Foreskin fibroblast (primary cell): ENCODE measurements at places on chromosomes 16 and 17.

DNA sequence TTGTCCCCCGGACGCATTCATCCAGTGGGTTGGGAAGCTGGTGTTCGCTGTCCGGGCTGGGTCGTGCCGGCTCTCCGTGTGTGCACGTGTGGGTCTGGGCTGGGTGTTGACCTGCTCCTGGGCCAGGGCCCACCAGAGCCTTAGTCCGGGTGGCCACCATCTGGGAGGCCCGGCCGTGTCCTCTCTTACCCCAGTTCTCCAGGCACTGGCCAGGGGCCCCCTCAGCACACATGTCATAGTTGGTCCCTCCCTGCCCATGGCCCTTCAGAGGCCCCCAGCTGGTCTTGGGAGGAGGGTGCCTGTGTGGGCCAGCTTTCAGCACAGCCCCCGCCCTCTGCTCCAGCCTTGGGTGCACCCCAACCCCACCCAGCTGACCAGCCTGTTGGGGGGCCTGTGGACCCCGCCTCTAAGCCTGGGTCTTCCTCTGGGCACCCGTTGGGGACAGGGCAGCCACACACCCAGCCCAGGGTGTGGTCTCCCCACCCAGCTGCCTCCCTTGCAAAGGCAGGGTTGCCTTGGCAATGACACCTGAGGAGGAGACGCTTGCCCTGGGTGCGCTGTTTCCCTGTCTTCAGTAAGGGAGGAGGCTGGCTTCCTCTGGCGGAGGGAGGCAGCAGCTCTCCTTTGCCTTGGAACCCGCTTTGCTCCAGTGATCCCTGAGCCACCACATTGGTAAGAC, 77.4 kb downstream of the JPH3 start:
- DNase-seq: no peak

DNA sequence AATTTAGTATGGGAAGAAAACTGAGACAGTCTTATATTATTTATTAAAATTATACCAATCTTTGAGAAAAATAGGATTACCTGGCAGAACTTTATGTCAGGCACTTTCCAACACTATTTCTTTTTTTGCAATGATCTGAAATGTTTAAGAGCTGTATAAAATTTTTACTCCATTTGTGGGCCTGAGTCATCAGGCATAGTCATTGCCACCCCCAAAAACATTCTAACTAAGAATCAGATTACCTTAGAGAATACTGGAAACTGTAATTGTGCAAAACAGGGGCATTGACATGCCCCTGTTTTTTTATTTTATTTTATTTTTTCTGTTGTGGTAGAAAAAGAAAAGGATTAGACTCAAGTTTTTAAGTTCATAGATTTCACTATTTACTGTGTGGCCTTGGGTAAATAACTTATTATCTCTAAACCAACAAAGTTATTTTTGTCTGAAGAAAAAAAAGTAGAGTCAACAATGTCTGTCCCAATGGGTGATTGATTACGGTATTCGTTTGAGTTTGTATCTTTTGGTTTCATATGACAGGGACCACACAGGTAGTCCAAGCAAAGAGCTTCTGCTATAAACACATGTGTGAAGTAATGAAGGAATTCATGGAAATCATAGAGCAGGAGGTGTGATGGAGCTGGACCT, 24.6 kb downstream of the VAT1L start:
- no peak for DNase-seq

DNA sequence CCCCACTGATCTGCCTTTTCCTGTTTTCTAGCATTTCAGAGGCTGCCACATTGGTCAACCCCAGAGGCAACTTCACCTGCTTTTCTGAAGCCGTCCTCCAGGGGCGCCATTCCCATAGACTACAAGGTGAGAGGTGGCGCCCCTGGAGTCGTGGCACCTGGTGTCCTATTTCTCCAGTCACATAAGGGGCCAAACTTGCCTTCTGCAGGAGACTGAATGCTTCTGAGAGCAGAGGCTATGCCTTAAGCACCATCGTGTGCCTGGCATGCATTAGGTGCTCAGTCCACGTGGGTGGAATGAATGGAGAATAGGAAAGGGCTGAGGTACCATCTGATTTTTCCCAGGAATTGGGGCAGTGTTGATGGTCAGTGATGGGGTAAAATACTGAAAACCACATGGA, 164.8 kb downstream of the HAPSTR1 start:
- no peak for DNase-seq

GRCh38 chr16:69535123-69536050, 30.4 kb upstream of the NFAT5 start:
- peak; percentile 74 for DNase-seq

DNA sequence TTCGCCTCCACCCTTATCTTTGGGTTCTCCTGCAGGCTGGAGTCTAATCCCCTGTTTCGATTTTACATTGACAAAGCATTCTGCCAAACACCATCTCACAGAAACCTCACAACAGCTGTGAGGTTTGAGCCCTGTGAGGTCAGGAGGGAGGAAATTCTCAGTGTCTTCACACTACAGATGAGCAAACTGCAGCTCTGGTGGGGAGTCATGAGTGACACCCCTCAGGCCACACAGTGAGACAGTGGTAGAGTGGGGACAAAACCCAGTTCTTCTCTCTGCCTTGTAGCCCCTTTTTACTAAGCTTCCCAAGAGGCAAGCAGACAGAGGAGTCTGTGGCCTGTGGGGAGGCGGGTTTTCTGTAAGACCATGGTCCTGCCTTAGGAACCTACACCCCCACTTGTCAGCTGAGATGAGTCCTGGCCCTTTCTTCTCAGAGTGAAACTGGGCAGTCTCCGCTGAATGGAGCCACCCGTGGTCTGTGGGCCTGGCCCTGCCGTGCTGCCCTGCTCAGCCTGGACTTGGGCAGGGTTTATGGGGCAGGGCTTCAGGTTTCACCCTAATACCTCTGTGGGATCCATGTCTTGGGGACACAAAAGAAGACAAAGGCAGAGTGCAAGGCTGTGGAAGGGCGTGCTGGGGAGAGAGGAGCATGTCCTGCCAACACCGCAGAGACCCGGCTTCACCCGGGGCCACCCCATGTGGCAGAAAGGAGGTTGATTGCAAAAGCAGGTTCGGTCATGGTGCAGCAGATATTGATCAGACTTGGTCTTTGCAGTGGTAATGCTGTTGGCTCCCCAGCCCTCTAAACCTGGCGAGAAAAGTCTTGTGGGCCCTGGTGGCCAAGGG, 59.0 kb downstream of the ABR start:
- DNase-seq: no peak

GRCh38 chr17:81966343-81967243, 5.6 kb upstream of the NOTUM start:
- peak; percentile 73 for DNase-seq

DNA sequence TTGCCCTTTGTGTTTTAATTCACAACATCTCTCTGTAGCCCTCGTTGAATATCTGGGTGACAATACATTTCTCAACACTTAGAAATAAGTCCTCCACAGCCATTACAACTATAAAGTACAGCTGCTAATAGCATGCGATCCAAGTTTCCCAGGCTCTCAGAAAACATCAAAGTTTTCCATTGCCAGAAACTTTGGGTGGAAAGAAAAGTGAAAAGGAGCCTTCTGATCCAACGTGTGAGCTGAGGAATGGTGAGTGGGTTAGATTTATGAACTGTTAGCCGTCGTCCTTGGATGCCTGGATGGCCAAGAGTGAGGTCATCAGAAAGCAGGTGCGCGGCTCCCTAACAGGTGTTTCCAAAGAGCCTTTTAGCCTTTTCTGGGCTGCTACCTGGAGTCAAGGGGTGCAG, 258.0 kb downstream of the PMP22 start:
- DNase-seq: no peak

DNA sequence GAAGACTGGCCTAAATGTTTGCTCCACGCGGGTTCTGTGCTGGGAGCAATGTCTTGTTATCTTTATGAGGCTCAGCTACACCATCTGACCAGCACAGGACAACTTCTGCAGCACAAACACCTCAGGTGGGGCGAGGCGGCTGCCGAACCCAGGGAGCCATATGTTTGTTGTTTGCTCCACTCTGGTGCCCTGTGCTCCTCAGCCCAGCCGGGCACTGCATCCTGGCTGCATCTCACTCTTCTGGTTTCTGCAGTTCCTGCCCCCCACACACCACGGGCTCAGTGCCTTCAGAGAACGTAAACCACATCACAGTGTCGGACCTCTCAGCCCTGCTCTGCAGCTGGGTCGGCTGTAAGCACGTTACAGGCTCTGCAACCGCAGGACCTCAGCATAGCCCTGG, 32.4 kb downstream of the MXRA7 start:
- DNase-seq: no peak

GRCh38 chr17:67434061-67434525, 57.0 kb downstream of the PITPNC1 start:
- DNase-seq: no peak

DNA sequence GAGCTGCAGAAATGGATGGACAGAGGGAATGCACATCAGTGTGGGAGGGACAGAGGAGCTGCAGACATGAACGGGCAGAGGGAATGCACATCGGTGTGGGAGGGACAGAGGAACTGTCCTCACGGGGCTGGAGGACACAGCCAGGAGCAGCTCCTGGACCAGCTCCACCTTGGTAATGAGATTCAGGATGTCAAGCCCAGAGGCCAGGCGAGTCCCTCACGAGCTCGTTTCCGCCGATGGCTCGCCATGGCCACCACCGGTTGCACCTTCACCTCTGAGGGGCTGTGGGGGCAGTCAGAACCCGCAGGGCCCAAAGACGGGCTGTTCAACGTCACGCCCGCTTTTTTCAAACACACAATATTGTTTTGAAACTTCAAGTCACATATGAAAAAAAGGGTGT, 56.2 kb downstream of the RPH3AL start:
- no peak for DNase-seq

- DNase-seq: no peak
These were observed 15.0 kb upstream of the SPACA3 start for GRCh38 chr17:32976605-32977004.

DNA sequence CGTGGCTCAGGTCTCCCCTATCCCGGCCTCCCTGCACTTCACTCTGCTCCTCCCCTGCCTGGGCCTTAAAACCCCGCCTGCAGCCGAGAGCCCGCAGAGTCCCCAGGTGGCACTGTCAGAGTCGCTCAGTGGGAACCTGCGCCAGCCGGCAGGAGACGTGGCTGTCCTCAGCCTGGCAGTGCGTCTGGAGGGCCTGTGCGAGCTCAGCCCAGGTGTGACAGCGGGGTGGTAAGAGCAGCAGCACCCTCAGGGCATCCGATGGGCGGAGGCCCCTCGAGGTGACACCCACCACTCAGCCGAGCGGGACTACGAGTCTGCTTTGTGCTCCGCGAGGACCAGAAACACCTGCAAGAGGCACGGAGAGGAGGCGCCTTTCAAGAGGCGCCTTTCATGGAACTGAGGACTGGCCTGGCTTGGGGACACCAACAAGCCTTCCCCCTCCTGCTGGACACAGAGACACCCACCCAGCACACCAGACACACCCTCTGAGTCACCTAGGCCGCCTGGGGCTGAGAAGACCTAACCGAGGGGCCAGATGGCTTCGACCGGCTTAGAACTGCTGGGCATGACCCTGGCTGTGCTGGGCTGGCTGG, at the start of gene CLDN9:
TSS of gene CLDN9 (plus strand) at position 96 of the 593 bp plus-strand sequence. CDS start at position 536, 440 bp downstream.
- no peak for DNase-seq

GRCh38 chr17:44204441-44204882, 4.8 kb upstream of the ATXN7L3 start:
- peak; percentile 60 for DNase-seq

GRCh38 chr17:83026311-83026811, 53.0 kb upstream of the METRNL start:
- no peak for DNase-seq

- DNase-seq: peak; percentile 65
These were observed 5.6 kb downstream of the POLG2 start for GRCh38 chr17:64491034-64491860.

- DNase-seq: peak; percentile 39
These were observed 1.0 kb downstream of the CSNK2A2 start for GRCh38 chr16:58196898-58197313.

GRCh38 chr16:86283944-86284343, 226.4 kb upstream of the FOXF1 start:
- DNase-seq: no peak

DNA sequence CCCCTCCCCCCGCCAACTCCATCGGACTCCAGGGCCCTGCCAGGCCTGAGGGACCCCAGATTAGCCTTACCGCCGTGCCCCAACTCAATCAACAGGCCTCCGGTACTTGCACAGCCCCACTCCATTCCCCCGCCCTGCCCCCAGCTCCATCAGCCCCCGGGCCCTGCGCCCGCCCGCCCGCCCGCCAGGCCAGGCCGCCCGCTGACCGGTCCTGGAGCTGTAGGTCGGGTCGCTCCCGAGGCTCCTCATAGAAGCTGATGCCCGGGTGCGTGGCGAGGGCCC, 308 bp downstream of the GTF3C1 start:
- no peak for DNase-seq

GRCh38 chr17:67071595-67071994, 27.2 kb downstream of the CACNG1 start:
- DNase-seq: no peak

GRCh38 chr17:43524945-43525575, 21.1 kb downstream of the ETV4 start:
- DNase-seq: no peak

- no peak for DNase-seq
These were observed 61.2 kb upstream of the NETO2 start for GRCh38 chr16:47204736-47205504.

DNA sequence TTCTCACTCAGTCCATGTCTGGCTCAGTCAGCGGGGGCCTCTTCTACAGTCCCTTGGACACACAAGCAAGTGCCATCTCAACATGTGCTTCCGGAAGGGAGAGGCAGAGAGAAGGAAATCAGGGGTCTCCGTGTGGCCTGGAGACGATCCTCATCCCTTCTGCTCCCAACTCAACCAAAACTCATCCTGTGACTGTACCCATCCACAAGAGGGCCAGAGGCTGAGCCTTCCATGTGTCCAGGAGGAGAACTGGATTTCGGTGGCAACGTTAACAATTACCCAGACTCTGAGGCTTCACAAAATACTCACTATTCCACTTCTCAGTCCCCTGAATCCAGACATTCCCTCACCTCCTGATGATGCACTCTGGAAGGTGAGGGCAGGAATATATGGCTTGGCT, 7.8 kb upstream of the ALOX12B start:
- no peak for DNase-seq

DNA sequence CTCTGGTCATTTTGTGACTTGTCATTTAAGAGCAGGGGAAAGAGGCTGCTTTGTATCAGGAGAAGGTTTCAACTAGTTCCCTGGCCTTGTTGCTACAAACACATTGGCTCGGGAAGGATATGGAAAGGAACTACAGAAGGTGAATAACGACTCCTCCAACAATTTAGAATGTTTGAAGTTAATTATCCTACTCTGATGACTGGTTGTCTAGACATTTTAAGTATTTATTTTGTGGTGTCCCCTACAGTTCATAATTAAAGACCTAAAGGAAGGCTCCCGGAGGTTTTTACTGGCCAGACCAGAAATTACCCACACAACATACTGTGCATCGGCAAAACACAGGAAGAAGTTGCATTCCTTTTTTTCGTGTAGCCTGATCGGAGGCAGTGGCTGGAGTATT, 515.8 kb upstream of the SALL1 start:
- no peak for DNase-seq
